ENCODE measurements at places on chromosomes 5 and 9.

GRCh38 chr9:70413464-70413798 lies 1.0 kb downstream of the KLF9 start:
- peak; percentile 75 for DNase-seq

DNA sequence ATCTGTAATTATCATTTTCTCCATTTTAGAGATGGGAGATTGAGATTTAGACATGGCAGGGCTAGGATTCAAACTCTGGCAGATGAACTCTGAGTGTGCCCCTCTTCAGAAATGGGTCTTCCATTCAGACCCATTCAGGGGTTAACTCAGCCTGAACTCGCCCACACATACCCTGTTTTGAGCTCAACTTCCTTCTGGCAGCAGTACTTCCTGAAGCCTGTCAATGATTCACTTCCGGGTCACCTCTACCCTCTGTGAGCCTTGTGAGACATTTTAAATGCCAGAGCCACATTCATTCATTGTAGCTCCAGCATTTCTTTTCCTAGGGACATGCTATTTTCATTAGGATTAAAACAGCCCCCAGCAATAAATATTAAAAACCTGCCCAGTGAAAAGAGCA lies 209.3 kb upstream of the SLC24A2 start:
- no peak for DNase-seq

DNA sequence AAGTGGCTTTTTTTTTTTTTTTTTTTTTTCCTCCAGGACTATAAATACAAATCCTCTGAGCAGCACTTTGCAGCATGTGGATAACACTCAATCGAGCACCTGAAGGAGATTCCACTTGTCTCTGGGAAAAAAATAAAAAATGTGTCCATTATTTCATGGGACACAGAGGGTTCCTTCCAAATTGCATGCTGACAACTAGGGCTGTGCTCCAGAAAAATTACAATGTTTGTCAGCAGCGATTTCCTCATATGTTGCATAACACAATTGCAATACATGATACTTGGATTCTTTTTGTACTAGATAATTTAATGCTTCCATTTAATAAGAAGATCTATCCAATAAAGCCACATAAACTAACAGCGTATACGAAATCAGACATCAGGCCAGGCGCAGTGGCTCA lies 84.4 kb downstream of the CDH18 start:
- no peak for DNase-seq

DNA sequence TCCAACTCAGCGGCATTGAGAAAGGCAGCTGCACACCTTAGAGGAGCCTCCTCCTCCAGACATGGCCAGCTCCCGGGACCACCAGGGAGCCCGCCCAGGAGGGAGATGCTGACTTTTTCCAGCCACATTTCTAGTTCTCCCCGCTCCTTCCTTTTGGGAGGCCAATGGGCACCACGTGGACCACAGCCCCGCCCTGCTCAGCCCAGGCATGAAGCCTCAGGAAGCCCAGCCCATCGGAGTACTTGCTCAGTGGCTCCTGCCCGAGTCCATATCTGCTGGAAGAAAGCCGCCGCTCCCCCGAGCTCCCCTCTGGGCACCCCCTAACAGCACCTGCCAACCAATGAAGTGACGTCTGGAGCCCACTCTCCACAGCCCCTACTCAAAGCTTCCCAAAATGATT lies 52.4 kb downstream of the SMIM23 start:
- no peak for DNase-seq

- no peak for DNase-seq
These were observed 402.0 kb downstream of the MLLT3 start for GRCh38 chr9:20220286-20220685.

GRCh38 chr5:149063896-149064478 lies 1.1 kb upstream of the SH3TC2 start:
- no peak for DNase-seq

DNA sequence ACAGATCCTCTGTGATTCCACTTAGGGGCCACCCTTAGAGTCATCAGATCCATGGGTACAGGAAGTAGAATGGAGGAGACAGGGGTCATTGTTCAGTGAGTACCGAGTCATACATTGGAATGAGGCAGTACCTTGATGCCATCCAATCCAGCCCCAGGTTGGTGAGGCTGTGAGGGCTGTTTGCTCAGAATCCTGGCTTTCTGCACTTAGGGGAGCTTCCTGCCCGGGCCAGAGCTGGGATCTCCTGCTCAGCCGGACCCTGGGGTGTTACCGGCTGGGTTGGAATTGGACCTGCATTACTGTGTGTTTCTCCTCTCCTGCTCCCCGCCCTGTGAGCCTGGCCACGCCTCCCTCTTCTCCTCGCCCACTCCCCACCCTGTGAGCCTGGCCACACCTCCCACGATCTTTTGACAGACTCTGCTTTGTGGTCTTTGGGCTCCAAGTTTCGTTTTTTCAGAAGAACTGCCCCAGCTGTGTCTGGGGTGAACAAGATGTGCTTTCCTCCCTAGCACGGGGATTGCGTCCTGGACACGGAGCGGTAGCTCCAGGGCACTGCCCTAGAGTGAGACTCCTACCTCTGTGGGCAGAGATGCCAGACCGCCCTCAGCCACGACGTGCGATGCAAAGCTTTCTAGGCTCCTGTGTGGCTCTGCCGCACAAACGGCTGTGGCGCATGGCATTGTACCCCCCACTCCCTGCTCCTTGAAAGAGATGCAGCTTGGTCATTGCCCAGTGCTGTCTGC lies 15.4 kb downstream of the TRAF2 start:
- no peak for DNase-seq

GRCh38 chr5:37694867-37695266 lies 145.0 kb downstream of the GDNF start:
- no peak for DNase-seq

GRCh38 chr9:93663877-93664548 lies 87.6 kb downstream of the PHF2 start:
- DNase-seq, result no peak

- DNase-seq, result no peak
These were observed 433.1 kb downstream of the CHSY3 start for GRCh38 chr5:130337179-130337888.

DNA sequence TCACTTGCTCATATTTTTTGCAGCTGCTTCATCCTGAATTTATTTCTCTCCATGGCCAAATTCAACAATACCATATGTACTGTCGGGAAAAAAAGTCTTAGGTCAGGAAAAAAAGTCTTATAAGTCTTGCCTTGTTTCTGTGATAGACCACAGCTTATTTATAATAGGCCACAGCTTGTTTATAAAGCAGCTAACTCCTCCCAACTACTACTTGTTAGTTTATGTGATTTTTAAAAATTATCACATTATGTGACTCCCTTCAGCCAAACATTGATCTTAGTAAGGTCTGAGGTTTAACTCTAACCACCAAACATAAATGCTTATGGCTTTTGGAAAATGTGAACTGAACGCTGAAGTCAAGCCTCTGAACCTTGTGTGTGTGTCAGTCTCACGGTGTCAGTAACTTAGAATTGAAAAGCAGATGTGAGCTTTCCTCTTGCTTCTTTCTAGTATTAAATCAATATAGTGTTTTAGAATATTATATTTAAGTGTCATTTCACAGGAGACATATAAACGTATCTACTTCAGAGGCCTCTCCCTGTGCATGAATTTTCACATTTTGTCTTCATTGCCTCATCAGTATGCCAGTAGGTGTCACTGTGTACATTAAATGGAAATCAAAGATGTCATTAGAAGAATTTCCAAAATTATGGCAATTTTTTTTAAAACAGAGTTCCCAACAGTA lies 51.3 kb downstream of the SNX24 start:
- DNase-seq, result peak; percentile 53

- DNase-seq, result no peak
These were observed 235.4 kb downstream of the DMRT2 start for GRCh38 chr9:1285526-1285925.

DNA sequence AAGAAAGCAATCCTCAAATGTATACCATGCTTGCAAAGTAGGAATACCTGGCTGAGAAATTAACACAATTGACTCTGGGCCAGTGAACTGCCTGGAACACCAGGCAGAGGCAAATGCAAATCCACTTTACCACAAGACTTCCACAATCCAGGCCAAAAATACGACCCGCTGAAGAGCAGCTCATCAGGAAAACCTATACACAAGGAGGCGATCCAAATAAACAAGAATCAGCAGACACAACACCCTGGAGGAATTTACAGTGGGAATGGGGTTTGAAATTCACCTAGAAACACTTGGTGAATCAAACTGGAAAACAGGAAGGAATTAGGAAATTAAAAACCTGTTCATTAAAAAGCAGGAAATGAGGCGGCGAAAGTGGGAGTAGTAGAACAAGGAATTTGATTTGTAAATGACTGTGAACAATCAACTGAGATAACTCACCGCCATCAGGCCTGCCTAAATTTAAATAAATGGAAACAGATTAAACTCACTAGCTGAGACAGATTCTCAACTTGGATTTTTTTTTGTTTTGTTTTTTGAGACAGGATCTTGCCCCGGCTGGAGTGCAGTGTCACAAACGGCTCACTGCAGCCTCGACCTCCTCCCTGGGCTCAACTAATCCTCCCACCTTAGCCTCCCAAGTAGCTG lies 15.9 kb downstream of the CMBL start:
- DNase-seq, result no peak

DNA sequence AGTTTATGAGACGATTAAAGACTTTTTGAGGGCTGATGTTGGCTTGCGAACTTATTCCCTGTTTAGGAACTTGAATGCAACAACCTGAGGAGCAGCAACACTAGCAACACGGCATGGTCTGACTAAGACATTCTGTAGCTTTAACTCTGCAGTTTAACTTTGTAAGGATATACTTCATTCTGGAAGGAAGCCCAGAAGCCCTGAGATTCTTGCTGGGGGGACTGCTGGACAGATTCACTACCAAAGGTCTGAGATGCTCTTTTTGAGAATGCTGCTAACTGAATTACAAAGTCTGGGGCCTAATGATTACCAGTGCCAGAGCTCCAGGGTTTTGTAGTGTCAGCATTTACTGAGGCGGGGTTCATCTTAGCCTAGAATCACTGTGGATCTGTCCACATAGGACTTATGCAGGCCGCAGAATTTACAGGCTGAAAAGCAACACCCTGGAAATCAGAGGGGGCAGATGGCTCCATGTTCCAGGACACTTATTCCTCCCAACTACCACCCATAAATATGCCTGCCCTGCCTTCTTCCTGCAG lies 537.1 kb upstream of the CDH18 start:
- DNase-seq, result no peak

DNA sequence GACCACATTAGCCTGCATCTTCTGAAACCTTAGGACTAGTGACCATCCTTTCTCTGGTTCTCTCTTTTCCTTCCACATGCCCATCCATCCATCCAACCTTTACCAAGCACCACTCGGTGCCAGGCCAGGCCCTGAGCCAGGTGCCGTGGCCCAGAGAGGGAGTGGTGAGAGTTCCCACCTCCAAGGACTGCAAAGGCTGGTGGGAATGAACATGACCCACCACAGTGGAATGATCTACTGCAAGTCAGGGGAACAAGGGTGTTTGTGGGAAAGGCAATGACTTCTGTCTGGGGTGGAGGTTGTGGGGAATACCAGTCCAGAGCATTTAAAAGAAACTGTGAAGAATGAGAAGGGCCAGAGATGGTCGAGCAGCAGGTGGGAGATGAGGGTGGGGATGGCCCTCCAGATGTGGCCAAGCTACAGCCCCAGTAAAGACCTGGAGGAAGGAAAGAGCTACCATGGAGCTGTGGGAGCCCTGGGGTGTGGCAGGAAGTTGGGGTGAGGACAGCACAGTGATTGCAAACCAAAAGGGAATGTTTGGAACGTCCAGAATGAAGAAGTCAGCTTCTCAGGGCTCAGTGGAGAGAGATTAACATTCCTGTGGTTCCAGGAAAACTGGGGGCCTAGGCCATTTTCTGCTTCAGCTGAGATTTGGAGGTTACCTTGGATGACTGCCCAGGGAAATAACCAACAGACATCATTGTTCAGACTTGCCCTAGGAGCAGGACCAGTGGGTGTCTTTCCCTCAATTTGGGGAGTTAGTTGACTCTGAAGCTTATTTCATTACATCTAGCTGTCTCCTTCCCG lies 30.7 kb upstream of the CORO2A start:
- DNase-seq, result no peak

GRCh38 chr5:132813599-132814502 lies 749 bp downstream of the SOWAHA start:
- no peak for DNase-seq

DNA sequence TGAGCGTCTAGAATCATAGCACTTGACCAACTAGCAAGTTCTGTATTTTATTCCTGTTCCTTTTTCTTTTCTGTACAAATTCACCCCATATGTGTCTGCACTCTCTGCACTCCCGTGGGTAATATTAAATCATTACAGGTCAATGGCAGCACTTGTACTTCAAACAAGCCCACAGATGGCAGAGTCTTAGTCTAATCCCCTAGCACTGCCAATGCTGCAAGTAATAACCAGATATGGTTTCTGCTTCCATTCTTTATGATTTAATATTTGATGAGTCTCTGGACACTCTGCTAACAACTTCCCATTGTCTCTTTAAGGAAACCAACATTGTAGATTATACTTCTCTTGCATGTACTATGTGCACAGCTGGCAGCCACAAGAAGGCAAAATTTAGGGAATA lies 343.8 kb upstream of the CHD1 start:
- no peak for DNase-seq

- DNase-seq, result no peak
These were observed 828 bp upstream of the TRIO start for GRCh38 chr5:14142202-14142826.

GRCh38 chr5:73135429-73136054 lies 15.2 kb downstream of the TMEM171 start:
- DNase-seq, result peak; percentile 57

DNA sequence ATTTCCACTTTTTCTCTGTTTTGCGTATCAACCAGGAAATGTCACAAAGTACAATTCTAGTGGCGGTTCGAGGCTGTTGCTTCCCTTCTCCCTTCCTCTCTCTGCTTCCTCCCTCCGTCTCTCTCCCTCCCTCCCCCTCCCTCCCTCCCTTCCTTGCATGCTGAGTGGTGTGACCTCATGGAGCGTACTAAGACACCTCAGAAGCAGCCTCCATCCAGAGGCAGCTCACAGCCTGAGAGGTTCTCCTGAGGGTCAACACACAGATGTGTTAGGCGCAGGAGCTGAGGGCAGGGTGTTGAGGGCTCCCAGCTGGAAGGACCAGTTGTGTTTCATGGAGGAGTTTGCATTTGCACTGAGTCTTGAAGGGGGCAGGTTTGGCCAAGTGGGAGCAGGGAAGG lies 57.7 kb downstream of the COL5A1 start:
- DNase-seq, result no peak

DNA sequence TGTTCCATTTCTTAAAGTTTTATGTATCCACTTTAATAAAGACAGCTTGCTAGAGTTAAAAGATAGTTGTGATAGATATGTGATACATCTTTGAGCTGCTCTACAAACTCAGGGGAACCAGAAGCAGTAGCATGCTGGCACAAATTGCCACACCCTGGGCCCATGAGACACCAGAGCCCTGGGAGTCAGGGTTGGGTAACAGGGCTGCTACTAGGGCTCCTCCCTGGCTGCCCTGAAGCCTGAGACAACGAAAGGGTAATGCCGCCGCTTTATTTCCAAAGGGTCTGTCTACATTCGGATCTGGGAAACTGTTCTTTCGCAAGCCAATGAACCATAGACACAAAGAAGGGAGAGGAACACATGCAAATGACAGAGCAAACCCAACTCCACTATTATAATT lies 29.2 kb downstream of the PTPN3 start:
- DNase-seq, result no peak

- no peak for DNase-seq
These were observed 36.5 kb downstream of the RGS3 start for GRCh38 chr9:113499876-113500497.
